ENCODE measurements at places on chromosomes 1 and 21.

DNA sequence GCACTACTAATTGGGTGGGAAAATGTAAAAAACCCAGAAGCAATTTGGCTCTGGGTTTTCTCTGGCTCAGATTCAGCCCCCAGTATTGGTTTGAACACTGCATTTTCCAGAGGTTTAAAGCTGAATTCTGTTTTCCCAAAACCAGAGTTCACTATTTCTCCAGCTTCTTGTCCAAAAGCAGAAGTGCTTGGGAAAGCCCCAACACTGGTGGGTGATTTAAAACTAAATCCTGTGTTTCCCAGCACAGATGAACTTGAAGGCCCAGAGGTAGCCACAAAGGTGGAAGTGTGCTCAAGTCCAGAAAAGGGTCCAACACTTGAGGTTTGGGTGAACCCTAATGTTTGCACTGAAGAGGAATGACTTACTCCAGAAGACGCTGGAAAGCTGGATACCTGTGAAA is 678 bp downstream of the MCM3AP start:
- DNase-seq = no peak

DNA sequence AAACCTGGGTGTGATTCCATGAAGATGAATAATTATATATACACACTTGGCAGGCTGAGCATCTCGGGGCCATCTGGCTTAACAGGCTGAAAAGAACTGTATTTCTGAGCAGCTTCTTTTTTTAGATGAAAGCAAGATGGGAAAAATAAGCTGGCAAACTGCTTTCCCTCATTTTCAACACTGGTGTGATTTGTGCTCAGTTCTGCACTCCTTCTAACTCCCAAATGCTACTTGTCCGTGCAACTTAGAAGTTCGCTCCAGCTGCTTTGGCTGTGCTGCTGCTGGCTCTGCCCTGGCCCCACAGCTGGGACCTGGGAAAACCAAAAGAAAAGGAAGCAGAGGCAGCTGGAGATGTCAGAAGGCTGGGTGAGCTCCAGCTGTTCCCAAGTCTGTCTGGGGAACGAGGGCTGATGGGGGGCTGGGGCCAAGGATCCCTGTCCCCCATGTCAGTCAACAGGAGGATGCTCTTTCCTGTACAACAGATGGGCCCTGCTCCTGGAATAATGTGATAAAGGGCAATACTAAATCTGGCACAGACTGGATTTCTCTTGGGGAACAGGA is 44.9 kb downstream of the PAFAH2 start:
- DNase-seq = peak; percentile 33

DNA sequence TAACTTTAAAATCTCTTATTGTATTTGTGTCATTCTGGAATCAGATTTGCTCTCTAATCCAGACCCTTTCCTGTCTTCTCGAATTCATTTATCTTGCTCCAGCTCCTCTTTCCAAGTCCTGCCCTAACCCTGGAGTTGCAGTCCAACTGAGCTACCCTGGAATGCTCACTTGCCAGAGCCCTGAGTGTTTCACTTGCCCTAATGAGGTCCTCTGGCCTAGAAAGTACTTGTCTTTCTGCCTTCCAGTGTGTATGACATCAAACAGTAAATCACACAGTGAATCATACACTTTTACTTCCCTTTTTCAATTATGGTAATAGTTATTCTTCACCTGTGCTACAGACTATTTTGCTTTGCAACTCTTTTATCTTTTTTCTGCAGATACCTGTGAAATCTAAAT is 96.9 kb downstream of the NEK7 start:
- DNase-seq = peak; percentile 42

- DNase-seq = no peak
Measured at GRCh38 chr1:9244501-9245229, 10.1 kb downstream of the H6PD start.

- DNase-seq = no peak
Measured at GRCh38 chr1:206521127-206521526, 13.8 kb downstream of the RASSF5 start.

- peak; percentile 75 for DNase-seq
Measured at GRCh38 chr1:200150721-200151120, 123.2 kb downstream of the NR5A2 start.

Data from LHCN-M2 (cell line).